ENCODE measurements at places on chromosomes 2 and 18.

GRCh38 chr2:127528487-127528886, 2.2 kb upstream of the IWS1 start:
- peaks cover 13% of the 10 kb centered on the region for H3K4me1 ChIP-seq
- no peak for DNase-seq
- H3K27me3 ChIP-seq, result peaks cover 23% of the 10 kb centered on the region
- H3K4me3 ChIP-seq, result no peak overlapping the region

DNA sequence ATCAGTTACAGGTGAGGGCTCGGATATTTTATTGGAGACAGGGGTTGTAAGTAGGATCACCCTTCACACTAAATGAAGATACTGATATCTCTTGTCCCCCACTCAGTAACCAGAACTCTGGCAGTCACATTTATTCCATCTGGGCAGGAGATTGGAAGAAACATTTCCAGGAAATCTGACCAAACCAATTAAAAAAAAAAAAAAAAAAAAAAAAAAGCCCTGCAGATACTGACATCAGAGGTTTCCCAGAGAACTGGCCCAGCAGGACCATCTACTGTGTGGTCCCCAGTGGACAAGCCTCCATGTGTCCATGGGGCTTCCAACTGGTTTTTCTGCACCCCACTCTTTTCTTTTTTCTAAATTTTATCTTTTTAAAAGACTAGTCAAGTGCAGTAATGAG, 41.3 kb downstream of the SH2D6 start:
- no peak overlapping the region for H3K4me3 ChIP-seq
- no peaks in the 10 kb centered on the region for H3K36me3 ChIP-seq
- peaks cover 11% of the 10 kb centered on the region for H3K4me1 ChIP-seq
- no peaks in the 10 kb centered on the region for H3K27me3 ChIP-seq

- DNase-seq, result no peak
- H3K27ac ChIP-seq, result no peak overlapping the region
- no peak overlapping the region for H3K4me3 ChIP-seq
- peaks cover 15% of the 10 kb centered on the region for H3K27me3 ChIP-seq
- no peaks in the 10 kb centered on the region for H3K36me3 ChIP-seq
- no peaks in the 10 kb centered on the region for H3K4me1 ChIP-seq
Measured at GRCh38 chr2:176432434-176432833, 163.2 kb downstream of the MTX2 start.

- H3K4me3 ChIP-seq, result peak overlapping the region; percentile 12
- peak overlapping the region; percentile 83 for H3K27ac ChIP-seq
- DNase-seq, result no peak
- H3K27me3 ChIP-seq, result no peaks in the 10 kb centered on the region
Measured at GRCh38 chr2:234249873-234250272, 199.4 kb downstream of the SPP2 start.

DNA sequence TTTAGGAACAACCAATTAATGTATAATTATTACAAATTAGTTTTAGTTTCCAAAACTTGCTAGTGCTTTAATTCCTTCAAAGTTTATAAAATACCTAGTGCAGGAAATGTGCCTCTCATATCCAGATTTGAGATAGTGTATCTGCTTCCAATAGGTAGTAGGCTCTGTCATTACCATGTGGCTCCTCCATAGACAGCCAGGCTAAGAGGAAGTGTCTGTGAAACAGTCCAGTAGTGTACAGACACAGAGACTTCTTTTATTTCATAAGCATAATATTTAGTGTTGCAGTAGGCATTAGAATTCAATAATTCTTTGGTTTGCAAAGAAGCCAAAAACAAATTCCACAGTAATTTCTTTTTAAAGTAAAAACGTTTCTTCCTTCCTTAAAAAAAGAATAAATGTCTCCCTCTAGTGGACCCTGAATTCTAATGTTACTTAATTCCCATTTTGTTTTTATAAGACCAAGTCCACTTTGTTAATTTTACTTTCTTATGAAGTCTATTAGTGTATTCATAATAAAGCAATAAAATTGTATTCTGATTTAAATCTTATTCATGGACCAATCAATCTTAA, 101.2 kb downstream of the NEB start:
- H3K36me3 ChIP-seq, result peaks cover 3% of the 10 kb centered on the region
- H3K4me1 ChIP-seq, result peaks cover 10% of the 10 kb centered on the region

DNA sequence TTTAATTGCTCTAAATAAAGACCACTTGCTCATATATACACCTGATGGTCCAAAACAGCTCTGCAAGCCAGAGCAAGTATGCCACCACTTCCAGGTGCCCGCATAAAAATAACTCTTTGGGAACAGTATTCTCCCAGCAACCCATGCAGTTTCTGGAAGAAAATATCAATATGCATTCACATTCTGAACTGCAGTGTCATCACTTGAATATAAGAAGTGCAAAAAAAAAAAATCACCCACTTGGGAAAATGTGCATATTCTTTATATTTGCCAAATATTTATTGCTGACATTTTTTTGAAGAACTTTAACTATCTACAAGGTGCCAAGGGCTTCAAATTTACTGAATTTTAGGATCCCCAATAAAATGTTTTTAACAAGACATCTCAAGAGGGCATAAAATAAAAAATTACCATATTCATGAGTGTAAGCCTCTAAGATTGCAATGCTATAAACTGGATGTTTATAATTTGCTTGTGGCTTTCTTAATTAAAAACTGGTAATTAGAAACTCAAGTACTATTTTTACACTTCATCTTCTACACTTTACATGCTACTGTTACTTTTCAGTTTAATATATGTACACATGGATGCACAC, 360.6 kb upstream of the HNRNPA3 start:
- peaks cover 10% of the 10 kb centered on the region for H3K4me1 ChIP-seq
- no peak overlapping the region for H3K27ac ChIP-seq
- H3K36me3 ChIP-seq, result no peaks in the 10 kb centered on the region
- H3K27me3 ChIP-seq, result peaks cover 5% of the 10 kb centered on the region

- no peak overlapping the region for H3K27ac ChIP-seq
- no peaks in the 10 kb centered on the region for H3K27me3 ChIP-seq
- no peak overlapping the region for H3K4me3 ChIP-seq
- H3K4me1 ChIP-seq, result peaks cover 5% of the 10 kb centered on the region
- no peaks in the 10 kb centered on the region for H3K36me3 ChIP-seq
Measured at GRCh38 chr2:180202467-180202951, 195.4 kb upstream of the CWC22 start.

DNA sequence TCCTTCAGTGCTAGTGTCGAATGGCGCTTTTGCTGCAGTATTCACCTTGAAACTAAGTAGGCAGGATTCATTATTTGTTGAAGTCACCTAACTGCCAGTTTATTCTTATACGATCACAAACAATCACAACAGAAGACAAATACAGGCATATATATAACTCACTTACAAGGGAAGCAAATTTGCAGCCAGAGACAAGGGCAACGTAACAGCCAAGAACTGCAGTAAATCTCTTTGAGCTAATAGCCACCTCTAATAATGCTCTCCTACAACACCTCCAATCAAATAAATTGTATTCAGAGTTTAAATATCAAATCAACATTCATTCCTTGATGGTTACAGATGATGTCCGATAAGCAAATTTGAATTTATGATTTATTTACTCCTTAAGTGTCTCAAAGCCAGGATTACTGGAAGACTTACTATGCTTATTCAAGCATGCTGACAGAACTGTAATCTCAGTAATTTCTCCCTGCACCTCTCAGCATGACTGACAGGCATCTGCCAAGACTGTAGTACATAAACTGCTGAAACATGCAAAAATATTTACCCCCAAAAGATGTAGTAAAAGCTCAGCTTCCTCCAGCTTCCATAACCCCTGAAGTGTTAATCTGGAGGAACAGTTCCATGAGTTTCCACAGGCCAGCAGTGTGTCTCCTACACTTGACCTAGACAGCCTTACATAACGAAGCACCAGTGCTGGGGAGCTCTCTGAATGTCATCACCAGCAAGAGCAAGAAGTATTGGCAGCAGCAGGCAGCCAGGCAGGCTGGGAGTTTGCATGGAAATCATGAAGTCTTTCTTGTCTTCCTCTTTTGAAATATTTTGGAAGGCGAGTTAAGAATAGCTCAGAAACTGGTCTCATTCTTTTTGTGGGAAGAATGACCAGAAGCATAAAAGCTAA, 20.9 kb upstream of the SCN1A start:
- H3K4me1 ChIP-seq, result no peaks in the 10 kb centered on the region
- no peaks in the 10 kb centered on the region for H3K27me3 ChIP-seq
- no peak overlapping the region for H3K27ac ChIP-seq

DNA sequence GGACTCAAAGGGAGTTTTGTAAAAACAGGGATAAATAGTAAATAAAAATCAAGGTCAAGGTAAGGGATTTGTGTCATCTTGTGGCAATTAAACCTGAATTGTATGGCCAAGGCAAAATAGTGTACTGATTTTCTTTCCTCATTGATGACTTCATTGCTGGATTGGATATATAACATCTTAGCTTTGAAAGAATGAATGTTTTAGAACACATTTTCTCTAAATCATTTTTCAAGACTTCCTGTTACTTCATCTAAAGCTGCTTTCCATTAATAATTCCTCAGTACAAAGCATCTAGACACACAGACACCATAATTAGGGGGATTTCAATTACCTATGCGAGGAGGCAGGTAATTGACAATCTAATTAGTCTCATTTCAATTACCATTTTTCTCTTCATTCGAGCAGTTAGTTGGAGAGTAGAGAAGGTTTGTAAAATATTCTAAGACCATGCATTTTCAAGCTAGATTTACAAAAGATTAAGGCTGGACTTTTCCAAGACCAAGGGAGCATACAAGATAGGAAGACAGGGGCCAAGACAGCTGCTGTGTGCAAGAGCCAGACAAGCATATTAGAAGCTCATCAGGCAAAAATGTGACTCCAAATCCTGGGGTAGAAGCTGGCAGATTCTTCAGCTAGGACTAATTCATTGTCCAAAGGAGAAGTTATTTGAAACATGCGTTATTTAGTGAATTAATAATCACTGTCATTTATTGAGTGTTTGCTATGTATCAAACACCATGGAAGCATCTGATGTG, 253.6 kb downstream of the EPHA4 start:
- DNase-seq, result no peak

GRCh38 chr2:237904831-237905599, 45.6 kb downstream of the RAMP1 start:
- H3K27ac ChIP-seq, result no peak overlapping the region
- H3K36me3 ChIP-seq, result no peaks in the 10 kb centered on the region
- DNase-seq, result no peak
- H3K4me3 ChIP-seq, result no peak overlapping the region
- no peaks in the 10 kb centered on the region for H3K4me1 ChIP-seq

GRCh38 chr2:23602116-23602515, 217.1 kb downstream of the KLHL29 start:
- H3K4me3 ChIP-seq, result no peak overlapping the region
- peaks cover 3% of the 10 kb centered on the region for H3K36me3 ChIP-seq
- no peak overlapping the region for H3K27ac ChIP-seq
- DNase-seq, result no peak
- peaks cover 18% of the 10 kb centered on the region for H3K4me1 ChIP-seq

GRCh38 chr2:235414422-235414821, 79.4 kb upstream of the AGAP1 start:
- peaks cover 2% of the 10 kb centered on the region for H3K27me3 ChIP-seq
- H3K27ac ChIP-seq, result no peak overlapping the region
- H3K36me3 ChIP-seq, result no peaks in the 10 kb centered on the region
- H3K4me3 ChIP-seq, result no peak overlapping the region

GRCh38 chr2:231455890-231456289, 8.4 kb downstream of the NCL start:
- H3K4me3 ChIP-seq, result no peak overlapping the region
- H3K4me1 ChIP-seq, result peaks cover 18% of the 10 kb centered on the region
- H3K27ac ChIP-seq, result no peak overlapping the region
- no peak for DNase-seq
- peaks cover 53% of the 10 kb centered on the region for H3K36me3 ChIP-seq

GRCh38 chr2:109402980-109403840, 210.6 kb downstream of the SEPTIN10 start:
- H3K4me1 ChIP-seq, result peaks cover 6% of the 10 kb centered on the region
- H3K36me3 ChIP-seq, result peaks cover 5% of the 10 kb centered on the region
- no peak overlapping the region for H3K27ac ChIP-seq
- H3K27me3 ChIP-seq, result no peaks in the 10 kb centered on the region
- no peak overlapping the region for H3K4me3 ChIP-seq

DNA sequence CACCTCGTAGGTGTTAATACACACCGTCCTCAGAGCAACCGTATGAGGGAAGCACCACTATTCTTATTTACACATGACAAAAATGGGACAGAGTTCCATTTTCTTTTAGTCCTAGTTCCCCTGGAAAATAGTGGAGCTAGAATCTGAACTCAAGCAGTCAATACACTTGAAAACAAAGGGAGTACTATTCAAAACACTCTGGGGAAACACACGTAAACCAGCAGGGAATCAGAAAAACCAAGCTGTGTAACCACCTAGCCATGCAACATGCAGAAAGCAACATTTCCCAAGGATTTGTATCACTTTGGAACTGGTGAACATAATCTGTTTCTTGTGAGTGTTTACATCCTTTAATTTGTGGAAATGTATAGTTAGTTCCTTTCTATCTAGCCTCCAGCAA, 208.2 kb downstream of the UBE2E3 start:
- H3K36me3 ChIP-seq, result no peaks in the 10 kb centered on the region
- DNase-seq, result no peak
- no peak overlapping the region for H3K4me3 ChIP-seq
- no peak overlapping the region for H3K27ac ChIP-seq

DNA sequence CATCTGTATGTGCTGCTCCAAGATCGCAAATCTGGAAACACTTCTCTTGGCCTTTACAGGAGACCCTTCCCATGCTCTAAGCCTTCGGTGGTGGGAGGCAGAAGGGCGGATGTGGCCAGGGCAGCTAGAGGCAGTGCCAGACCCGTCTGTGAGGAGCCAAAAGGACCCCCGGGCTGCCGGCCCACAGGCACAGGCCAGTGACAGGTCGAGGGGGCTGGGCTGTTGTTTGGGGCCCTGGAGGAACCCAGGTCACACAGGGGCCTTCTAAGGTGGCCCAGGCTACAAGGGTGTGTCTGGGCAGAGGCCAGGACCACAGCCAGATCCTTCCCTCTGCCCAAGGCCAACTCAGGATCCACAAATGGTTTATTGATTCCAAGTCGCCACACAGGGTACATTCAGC, 49.4 kb downstream of the SLC66A2 start:
- H3K4me1 ChIP-seq, result no peaks in the 10 kb centered on the region
- no peak overlapping the region for H3K4me3 ChIP-seq
- H3K27ac ChIP-seq, result no peak overlapping the region
- H3K27me3 ChIP-seq, result no peaks in the 10 kb centered on the region

- H3K27me3 ChIP-seq, result peaks cover 3% of the 10 kb centered on the region
- no peak overlapping the region for H3K4me3 ChIP-seq
- DNase-seq, result no peak
- H3K4me1 ChIP-seq, result no peaks in the 10 kb centered on the region
- no peak overlapping the region for H3K27ac ChIP-seq
- H3K36me3 ChIP-seq, result no peaks in the 10 kb centered on the region
Measured at GRCh38 chr2:119180892-119181291, 22.3 kb upstream of the C1QL2 start.

DNA sequence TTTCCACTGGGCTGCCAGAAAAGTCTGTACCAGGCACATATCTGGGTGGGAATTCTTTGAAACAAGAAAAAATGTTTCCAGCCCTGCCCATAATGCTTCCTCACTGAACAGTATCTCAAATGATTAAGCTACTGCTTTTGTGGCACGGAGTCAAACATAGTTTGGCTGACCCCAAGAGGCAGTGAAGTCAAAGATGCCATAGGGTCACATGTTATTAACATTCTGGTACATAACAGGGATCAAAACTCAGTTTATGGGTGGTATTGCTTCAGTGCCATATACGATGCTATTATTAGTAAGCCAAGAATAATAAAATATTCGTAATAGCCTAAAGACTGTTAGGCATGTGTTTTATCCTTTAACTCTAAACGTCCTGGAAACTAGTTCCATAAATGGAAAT, 112.4 kb downstream of the FEZ2 start:
- no peak overlapping the region for H3K4me3 ChIP-seq
- no peak overlapping the region for H3K27ac ChIP-seq
- peaks cover 30% of the 10 kb centered on the region for H3K36me3 ChIP-seq
- H3K4me1 ChIP-seq, result peaks cover 34% of the 10 kb centered on the region

GRCh38 chr2:16775899-16776231, 110.2 kb upstream of the CYRIA start:
- no peak overlapping the region for H3K27ac ChIP-seq
- H3K4me3 ChIP-seq, result no peak overlapping the region
- H3K36me3 ChIP-seq, result no peaks in the 10 kb centered on the region
- no peak for DNase-seq
- H3K27me3 ChIP-seq, result peaks cover 14% of the 10 kb centered on the region
